ENCODE measurements at places on chromosomes 3 and 15. TPM values are rescaled to one million over a fixed set of nuclear protein-coding genes. Genes with fewer than 3 reads are reported as not detected.
A peak's percentile ranks its signal among the peaks of the same experiment; 100 is the strongest.

The TRIM42 gene
- total RNA-seq, result not detected

- DNase-seq, result no peak
Observed at GRCh38 chr3:193932576-193932975, 203.4 kb upstream of the HES1 start.

GRCh38 chr15:27686369-27686768 is 412.7 kb downstream of the OCA2 start:
- no peak for DNase-seq

GRCh38 chr3:113441051-113441770 is at the start of gene CFAP44:
Gene CFAP44 (minus strand): TSS chr3:113441493. CDS start chr3:113433664, 7,829 bp downstream.
- DNase-seq, result peak; percentile 41

DNA sequence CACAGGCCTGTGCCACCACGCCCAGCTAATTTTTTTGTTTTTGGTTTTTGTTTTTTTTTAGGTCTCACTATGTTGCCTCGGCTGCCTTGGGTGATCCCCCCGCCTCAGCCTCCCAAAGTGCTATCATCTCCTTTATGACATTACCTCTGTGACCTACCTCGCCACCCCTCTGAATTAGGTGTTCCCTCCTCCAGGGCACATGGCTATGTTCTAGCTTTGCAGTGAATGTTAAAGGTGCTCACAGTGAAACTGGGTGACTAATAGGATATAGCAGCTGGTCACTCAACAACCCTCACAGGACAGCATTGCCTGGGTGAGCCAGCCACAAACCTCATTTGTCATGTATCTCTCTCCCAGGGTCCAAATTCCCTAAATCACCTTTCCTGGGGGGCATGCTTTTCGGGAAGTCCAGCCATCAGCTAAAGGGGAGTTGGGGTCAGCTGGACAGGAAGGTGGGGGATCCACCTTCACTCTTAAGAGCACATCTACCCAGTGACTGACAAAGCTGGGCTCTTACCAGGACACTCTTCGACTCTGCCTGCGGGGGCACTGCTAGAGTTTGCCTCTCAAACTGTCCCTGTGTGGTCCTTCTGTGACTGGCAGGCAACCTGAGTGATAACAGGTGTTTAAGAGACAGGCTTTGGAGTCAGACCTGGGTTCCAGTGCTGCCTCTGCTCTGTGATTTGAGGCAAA is 1.6 kb upstream of the TTLL3 start:
- peak; percentile 60 for DNase-seq

GRCh38 chr3:101976473-101976872 is 127.2 kb downstream of the NFKBIZ start:
- no peak for DNase-seq

DNA sequence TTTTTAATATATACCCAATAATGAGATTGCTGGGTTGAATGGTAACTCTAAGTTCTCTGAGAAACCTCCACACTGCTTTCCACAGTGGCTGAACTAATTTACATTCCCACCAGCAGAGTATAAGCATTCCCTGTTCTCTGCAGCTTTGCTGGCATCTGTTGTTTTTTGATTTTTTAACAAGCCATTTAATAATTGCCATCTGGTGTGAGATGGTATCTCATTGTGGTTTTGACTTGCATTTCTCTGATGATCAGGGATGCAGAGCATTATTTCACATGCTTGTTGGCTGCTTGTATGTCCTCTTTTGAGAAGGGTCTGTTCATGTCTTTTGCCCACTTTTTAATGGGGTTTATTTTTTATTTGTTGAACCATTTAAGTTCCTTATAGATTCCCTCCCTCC is 75.0 kb upstream of the EPHB3 start:
- DNase-seq, result no peak

The RHOA gene
- total RNA-seq, result 421 TPM

The APH1B gene
- 15.8 TPM for total RNA-seq

DNA sequence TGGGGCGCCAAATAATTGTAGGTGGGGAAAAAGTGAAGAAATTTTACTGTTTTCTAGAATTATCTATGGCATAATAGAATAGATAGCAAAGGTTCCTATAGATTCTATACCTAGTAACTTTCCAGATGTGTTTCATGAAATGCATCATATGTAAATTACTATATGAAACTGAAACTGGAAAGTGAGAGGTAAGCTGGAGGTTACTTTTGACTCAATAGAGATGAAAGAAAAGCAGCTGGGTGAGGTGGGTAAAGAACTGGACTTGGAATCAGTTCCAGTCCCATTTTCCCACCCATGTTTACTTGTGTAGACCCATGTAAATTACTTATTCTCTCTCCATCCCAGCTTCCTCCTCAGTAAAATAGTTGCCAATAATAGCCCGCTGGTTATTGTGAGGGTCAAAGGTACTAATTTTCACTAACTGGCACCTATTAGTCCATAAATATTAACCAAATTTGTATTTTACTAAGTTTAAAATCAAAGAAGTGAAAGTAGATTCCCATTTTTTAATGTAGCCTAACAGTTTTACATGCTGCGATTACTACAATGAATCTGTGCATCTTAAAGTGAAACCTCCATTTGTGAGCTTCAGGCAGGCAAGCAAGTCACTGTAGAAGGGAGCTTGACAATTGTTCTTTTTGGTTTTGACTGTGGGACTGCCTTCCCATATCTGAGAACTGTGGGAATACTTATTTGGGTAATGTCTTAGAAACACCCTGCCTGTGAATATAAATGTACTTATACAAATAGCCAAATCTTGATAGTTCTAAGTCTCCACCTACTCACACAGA is 312.1 kb downstream of the SLC9A9 start:
- DNase-seq, result no peak

The HDC gene
- not detected for total RNA-seq

The NKTR gene
- 57.2 TPM for total RNA-seq

- peak; percentile 32 for DNase-seq
Observed at GRCh38 chr15:64163659-64164362, 989 bp upstream of the PPIB start.

DNA sequence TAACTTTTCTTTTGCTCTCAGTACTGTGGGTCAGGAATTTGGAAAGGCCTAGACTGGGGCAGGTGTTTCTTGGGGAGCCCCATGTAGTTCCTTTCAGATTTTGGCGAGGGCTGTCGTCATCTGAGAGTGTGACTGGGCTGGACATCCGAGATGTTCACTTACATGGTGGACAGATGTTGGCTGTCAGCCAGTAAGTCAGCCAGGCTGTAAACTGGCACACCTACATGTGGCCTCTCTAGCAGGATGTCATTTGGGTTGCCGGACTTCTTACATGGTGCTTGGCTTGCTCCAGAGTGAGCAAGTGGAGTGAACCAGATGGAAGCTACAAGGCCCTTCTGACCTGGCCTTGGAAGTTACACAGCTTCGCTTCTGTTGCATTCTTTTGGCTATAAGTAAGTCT is 20.7 kb downstream of the TATDN2 start:
- DNase-seq, result no peak

DNA sequence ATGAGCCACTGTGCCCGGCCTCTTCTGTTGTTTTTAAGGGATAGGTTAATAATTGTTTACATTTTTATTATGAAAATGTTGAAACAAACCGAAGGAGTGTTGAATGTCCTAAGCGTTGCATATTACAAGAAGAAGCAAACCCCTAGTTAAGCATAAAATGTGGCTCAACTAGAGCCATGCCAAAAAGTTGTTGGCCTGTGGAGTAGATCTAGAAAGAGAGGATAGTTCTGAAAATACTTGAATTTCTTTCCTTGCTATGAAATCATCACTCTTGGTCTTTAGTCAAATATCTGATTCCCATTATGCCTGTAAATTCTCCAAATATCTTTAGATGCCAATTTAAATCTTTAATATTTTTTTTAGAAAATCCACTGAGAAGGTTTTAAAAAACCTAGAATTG is 12.8 kb downstream of the RBP2 start:
- no peak for DNase-seq

The TEX55 gene
- total RNA-seq, result not detected

DNA sequence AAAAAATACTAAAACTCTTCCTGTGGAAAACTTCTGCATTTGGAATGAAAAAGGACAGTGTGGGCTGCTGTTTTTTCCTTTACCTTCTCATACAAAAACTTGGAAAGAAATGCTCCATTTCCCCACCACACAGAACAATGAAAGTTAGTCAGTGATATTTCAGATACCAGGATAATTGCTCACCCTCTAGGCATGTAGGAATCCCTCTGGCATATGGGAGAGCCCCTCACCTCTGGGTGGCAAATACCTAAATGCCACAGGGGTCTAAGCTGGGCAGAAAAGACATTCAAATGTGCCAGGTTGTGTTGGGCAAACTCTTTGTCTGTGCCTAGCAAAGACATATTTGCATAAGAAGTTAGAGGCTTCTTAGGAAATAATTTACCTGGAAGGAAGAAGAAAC is 560.3 kb upstream of the NR2F2 start:
- peak; percentile 56 for DNase-seq

GRCh38 chr3:34856081-34856947 is 783.0 kb upstream of the ARPP21 start:
- DNase-seq, result no peak

DNA sequence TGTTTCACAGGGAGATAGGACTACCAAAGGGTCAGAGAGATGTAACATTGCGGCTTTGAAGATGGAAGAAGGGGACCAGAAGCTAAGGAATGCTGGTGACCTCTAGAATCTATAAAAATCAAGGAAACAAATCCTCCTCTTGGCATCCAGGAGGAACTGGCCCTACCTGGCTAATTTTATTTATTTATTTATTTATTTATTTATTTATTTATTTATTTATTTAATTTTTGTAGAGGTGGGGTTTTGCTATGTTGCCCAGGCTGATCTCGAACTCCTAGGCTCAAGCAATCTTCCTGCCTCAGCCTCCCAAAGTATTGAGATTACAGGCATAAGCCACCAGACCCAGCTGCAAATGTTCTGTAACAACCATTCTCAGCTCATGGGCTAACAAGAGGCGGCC is 19.7 kb downstream of the MYL3 start:
- DNase-seq, result no peak

- DNase-seq, result no peak
Observed at GRCh38 chr3:48612309-48612708, 2.9 kb upstream of the UQCRC1 start.

DNA sequence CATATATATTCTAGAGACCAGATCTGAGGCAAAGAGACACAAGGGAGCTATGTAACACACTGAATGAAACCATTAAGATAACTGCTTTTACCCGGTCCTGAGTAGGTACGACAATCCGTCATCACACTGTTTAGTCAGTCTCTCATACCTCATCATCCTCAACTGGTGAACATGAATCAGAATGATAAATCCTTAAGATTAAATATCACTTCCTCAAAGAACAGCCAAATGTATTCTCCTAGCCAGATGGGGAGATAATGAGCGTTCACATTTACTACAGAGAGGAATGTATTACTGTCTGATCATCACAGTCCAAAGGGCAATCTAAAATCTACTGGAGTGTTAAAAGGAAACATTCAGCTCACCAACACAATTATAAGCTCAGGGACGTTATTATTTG is 319.4 kb upstream of the STAC start:
- DNase-seq, result no peak

The GOLGA8Q gene
- total RNA-seq, result 0.83 TPM

DNA sequence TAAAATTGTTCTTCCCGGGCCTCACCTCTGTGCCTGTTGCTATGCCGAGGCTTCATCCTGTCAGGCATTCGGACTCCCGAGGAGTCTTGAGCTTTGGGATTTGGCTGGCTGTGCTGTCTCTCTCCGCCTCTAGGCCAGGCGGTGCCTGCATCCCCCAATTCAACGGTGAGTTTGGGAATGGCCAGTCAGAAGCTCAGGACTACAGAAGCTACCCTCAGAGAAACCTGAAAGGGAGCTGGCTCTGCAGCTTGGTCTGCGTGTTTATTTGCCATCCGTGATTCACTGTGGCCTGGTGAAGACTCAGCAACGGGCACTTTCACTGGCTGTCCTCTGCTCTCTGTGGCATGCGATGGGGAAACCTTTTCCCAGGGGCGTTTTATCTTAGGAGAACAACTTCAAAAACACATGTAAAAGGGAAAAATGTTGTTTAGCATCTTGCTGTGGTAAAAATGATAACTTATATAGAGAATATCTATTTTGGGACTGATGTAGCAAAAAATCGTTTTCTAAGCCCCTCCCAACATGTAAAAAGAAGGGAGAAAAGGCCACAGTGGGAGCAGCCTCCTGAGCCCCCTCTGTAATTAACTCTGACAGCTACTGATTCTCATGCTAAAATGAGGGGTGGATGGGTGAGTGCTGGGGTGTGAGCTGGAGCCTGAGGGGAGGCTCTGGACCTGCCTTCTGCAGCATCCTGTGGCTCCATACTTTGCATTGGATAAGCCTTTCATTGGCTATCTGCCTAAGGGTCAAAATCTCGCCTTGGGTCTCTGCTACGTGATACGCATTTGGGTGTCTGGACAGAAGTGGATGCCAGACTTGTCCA is 103.4 kb upstream of the KLHL25 start:
- DNase-seq, result no peak

GRCh38 chr3:61768284-61769037 is 207.1 kb downstream of the PTPRG start:
- peak; percentile 54 for DNase-seq

The COL8A1 gene
- 11.9 TPM for total RNA-seq

- DNase-seq, result peak; percentile 90
Observed at GRCh38 chr15:73987681-73988444, 4.2 kb downstream of the STOML1 start.

DNA sequence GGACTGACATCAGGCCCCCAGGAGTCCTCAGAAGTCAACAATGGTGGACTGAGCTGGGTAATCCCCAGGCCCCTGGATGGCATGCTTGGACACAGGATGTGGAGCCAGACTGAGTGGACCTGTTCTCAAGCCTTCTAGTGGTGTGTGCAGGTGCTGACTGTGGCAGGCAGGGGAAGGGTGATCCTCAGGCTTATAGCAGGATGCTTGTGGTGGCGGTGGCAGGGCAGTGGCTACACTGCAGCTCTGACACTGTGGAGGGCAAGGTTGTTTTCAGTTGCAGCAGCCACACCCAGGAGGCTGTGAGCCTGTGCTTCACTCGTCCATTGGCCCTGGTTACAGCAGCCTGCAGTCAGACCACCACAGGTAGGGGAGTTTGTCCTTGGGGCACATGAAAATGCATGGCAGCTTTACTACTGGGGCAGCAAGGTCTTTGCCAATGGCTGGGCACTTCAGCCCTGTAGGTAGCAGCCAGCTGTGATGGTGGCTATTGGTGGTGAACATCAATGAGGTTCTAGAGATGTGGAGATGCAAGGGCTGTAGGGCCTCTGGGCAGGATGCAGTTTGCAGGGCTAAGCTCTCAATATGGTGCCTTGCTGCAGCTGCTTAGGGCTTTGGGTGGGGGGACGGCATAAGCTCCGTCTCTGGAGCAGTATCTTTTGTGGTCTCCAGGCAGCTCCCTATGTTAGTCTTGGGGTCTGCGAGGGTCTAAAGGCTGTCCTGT is 17.5 kb upstream of the MYO5A start:
- no peak for DNase-seq

GRCh38 chr3:124391774-124392173 is 338.5 kb upstream of the UMPS start:
- no peak for DNase-seq

- no peak for DNase-seq
Observed at GRCh38 chr3:137204409-137204808, 246.6 kb downstream of the IL20RB start.

DNA sequence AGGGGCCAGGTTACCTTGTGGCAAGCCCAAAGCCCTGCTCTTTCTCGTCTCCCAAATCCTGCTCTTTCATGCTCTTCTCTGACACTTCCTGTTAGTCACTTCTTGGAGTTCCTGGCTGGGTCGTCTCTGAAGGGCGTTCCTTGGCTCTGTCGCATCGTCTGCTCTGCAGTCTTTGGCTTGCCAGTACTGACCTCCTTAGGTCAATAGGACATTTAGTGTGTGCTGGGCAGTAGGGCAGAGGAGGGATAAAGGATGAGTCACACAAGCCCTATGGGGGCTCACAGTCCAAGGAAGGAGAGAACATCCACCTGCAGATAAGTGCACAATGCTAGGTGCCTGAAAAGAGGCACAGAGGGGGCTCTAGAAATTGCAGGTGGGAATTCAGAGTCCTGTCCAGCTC is 87.5 kb downstream of the FAM43A start:
- peak; percentile 45 for DNase-seq

The ERC2 gene
- 1.5 TPM for total RNA-seq
